Renal cortex interstitium (tissue), 15 donors: ENCODE measurements at places on chromosomes 1 and 21.

DNA sequence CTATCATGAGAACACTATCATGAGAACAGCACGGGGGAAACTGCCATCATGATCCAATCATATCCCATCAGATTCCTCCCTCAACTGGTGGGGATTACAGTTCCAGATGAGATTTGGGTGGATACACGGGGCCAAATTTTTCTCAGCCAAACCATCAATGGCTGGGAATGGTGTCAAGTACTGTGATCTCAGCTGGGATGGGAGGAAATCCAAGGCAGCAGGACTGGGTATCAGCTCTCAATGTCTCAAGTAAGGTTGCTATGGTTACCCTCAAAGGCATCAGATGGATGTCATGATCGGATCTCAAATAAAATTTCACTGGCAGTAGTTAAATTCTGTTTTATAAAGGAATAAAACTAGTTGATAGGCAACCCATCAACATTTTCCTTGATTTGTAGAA is 399.0 kb downstream of the KCNT2 start:
- no peak for DNase-seq

DNA sequence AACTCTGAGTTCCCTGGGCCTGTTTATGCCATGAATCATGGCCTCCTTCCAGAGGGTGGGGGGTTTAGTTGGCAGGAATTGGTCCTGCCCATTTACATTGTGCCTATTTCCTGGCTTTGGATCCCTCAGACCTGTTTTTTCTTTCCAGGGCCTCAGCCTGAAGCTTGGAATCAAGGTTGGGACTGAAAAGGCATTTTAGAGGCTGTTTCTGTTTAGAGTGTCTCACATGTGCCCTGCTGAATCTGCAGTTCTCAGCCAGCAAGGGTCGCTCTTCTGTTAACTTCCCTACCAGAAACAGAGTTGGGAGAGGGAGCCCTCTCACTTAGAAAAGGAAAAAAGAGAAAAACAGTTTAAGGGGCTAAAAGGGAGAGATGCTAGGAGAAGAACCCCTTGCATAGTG is 191.1 kb downstream of the PTPRC start:
- DNase-seq = no peak

- no peak for DNase-seq
Measured at GRCh38 chr1:177737456-177737855, 232.4 kb downstream of the SEC16B start.

- DNase-seq = no peak
Measured at GRCh38 chr1:958823-959730, at the start of gene NOC2L. NOC2L (minus strand) TSS chr1:959256; CDS start chr1:959240, 16 bp downstream.

- no peak for DNase-seq
Measured at GRCh38 chr1:235291599-235292091, 36.3 kb downstream of the ARID4B start.
